ENCODE measurements at places on chromosomes 11 and 22.

- DNase-seq: no peak
Measured at GRCh38 chr22:24331468-24332440, 61.1 kb downstream of the SPECC1L start.

DNA sequence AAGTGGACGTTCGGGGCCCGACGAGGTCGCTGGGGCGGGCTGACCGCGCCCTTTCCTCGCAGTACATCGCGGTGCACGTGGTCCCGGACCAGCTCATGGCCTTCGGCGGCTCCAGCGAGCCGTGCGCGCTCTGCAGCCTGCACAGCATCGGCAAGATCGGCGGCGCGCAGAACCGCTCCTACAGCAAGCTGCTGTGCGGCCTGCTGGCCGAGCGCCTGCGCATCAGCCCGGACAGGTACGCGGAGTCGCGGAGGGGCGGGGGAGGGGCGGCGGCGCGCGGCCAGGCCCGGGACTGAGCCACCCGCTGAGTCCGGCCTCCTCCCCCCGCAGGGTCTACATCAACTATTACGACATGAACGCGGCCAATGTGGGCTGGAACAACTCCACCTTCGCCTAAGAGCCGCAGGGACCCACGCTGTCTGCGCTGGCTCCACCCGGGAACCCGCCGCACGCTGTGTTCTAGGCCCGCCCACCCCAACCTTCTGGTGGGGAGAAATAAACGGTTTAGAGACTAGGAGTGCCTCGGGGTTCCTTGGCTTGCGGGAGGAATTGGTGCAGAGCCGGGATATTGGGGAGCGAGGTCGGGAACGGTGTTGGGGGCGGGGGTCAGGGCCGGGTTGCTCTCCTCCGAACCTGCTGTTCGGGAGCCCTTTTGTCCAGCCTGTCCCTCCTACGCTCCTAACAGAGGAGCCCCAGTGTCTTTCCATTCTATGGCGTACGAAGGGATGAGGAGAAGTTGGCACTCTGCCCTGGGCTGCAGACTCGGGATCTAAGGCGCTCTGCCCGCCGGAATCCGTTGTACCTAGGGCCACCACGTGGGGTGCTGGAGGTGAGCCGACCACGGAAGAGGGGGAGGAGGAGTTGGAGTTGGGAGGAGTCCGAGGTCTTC lies 771 bp downstream of the MIF start:
- DNase-seq: peak; percentile 39

- DNase-seq: no peak
Measured at GRCh38 chr22:45296628-45297297, 12.0 kb downstream of the UPK3A start.

GRCh38 chr11:79066456-79067351 lies 374.1 kb downstream of the TENM4 start:
- DNase-seq: no peak

DNA sequence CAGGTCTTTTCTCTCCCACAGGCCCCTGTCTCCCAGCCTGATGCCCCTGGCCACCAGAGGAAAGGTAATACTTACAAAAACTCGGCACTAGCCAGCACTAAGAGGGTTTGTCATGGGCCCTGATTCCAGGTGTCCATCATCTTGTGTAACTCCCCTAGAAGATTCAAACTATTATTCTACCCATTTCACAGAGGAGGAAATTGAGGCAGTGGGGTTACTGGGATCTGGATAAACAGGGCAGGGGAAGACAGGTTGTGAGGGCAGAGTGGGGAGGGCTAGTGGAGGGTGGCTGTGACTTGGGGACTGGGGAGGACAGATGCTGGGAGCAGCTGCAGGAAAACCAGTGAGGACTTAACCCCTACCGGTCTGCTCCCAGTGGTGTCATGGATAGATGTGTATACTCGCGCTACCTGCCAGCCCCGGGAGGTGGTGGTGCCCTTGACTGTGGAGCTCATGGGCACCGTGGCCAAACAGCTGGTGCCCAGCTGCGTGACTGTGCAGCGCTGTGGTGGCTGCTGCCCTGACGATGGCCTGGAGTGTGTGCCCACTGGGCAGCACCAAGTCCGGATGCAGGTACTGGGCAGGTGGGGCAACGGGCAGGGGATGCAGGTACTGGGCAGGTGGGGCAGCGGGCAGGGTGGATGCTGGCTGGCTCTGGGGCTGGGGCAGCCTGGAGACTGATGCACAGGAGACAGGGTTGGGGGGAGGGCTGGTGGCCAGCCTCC lies 1.2 kb downstream of the VEGFB start:
- DNase-seq: no peak

GRCh38 chr22:42179616-42180015 lies 49.0 kb upstream of the CYP2D6 start:
- no peak for DNase-seq

- DNase-seq: no peak
Measured at GRCh38 chr11:33953289-33953688, 61.4 kb upstream of the LMO2 start.

GRCh38 chr22:49977578-49977977 lies 17.0 kb downstream of the PIM3 start:
- no peak for DNase-seq

DNA sequence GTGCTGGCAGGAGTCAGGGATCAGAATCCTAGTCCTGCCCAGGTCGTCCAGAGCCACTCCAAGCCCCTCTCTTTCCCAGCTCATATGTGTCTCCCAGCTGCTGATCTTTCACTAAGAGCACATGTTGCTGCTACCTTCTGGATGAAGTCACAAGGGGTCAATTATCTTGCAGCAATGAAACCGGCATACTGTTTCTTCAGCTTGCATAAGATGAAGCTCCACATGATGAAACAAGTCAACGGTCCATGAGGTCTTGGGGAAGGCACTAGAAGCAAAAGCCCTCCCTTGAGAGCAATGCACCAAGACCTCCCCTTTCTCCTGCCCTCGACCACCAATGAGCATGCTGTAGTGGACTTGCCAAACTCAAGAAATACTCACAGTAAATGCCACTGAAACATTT lies 148.9 kb downstream of the TENM4 start:
- DNase-seq: no peak

GRCh38 chr11:24688981-24689380 lies 192.1 kb downstream of the LUZP2 start:
- DNase-seq: no peak

DNA sequence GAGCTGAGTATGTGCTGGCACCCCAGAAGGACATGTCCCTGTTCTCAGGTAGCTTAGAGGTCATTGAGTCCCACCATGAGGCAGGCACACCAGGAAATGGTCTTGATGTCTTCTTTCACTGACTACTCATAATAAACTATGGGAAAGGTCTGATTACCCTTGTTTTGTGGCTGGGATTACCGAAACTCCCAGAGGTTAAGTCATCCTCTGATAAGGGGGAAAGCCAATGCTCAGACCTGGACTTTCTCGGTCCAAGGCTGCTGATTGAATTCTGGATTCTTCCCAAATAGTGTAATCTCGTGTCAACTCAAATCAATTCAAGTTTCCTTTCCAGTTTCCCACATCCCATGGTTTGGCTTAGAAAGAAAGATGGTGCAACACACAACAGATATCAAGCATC lies 3.7 kb upstream of the CD44 start:
- DNase-seq: no peak

DNA sequence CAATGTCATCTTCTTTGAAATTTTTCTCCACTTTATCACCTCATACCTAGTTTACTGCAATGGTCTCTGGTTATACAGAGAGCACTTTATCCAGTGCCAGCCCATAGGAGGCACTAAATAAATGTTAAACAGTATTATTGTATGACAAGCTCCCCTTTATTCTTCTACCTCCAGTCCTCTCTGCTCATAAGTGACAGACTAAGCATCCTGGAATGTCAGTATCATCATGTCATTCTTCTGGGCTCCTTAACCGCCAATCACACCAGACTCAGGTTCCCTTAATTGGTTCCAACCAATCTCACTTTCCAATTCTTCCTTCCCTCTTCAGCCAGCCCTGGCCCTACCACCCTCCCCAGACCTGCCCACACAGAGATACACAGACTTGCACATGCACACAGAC lies 93.1 kb downstream of the RPL27A start:
- no peak for DNase-seq

- DNase-seq: no peak
Measured at GRCh38 chr22:37219533-37219932, 7.3 kb upstream of the SSTR3 start.

GRCh38 chr11:58922479-58922878 lies 16.8 kb upstream of the GLYATL1 start:
- no peak for DNase-seq

- no peak for DNase-seq
Measured at GRCh38 chr11:94379613-94380012, 21.6 kb downstream of the GPR83 start.

DNA sequence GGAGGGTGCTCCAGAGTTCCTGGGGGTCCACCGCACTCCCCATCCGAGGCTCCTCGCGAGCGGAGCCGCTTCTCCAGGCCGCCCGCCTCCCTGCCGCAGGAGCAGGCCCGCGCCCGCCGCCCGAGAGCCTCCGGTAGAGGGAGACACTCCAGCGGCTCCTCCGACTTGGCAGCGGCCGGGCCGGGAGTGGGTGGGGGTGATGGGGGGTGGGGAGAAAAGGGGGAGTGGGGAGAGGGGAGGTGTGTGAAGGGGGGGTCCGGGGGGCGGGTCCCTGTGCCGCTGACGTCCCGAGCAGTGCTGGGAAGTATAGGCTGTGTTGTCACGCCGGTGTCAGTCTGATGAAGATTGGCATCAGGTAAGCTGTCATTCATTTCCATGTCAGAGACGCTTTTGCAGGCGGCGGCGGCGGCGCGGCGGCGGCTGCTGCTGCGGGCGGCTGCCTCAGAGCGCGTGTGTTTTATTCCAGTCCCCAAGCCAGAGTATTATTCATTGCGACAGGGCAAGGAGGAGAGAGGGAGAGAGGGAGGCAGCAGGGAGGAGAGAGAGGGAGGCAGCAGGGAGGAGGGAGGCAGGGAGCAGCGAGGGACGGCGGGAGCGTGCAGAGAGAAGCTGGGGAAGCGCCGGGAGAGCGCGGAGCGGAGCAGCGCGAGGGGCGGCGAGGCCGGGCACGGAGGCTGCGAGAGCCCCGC lies at the start of gene PKNOX2:
PKNOX2 (plus strand) TSS at position 330 of the 689 bp plus-strand sequence. CDS start 186,555 bp downstream, outside the sequence.
- peak; percentile 33 for DNase-seq

- no peak for DNase-seq
Measured at GRCh38 chr11:119087747-119088241, 3.1 kb downstream of the HMBS start.

GRCh38 chr11:13902523-13902922 lies 60.0 kb upstream of the SPON1 start:
- no peak for DNase-seq

GRCh38 chr11:84256618-84257017 lies 970.5 kb upstream of the CCDC90B start:
- no peak for DNase-seq

DNA sequence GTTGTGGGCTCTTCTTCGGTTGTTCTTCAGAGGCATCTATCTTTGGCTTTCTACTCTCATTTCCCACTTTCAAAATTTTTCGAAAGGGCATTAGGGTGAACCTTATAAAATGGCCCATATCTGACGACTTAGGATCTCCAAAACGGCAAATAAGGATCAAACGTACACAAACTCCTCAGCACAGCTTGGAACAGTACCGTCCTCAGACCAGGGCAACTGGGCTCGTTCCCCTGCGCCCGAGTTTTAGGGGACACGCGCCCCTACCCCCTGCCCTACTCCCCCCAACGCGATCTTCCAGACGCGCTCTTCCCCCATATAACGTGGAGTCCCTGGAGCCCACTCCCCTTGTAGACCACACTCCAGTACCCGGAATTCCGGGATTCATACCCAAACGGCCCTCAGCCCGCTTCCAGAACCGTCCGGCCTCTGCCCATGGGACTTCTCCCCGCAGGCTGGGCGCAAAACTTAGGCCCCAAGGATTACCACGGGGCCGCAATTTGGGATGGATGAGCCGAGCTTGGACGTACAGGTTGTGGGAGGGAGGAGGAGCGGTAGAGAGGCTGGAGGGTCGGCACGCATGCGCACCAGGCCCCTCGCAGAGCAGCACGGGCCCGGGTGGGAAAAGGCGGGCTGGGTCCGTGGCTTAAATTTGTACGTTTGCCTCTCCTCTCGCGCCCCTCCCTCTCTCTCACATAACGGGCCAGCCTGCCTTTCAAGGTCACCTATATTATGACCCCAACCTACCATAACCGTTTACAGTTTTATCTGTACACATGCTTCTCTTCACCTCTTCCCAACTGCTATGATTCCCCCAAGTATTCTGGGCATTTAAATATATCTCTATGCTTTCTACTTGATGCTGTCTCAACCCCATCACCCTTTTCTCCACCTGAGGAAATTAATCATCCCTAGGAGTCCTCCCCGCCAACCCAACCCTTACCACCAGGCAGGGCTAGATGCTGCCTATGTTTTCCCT lies 3.4 kb downstream of the CCDC89 start:
- peak; percentile 30 for DNase-seq

Data from activated naive CD4-positive, alpha-beta T cell (primary cell).